CD4-positive, alpha-beta T cell treated with Interferon gamma for 1 hour (primary cell): ENCODE measurements at places on chromosomes 6 and 20.

- no peak for DNase-seq
Measured at GRCh38 chr20:4637081-4637797, 84.5 kb upstream of the PRND start.

GRCh38 chr6:2116496-2116895 is 128.9 kb downstream of the GMDS start:
- DNase-seq: no peak

GRCh38 chr20:13243826-13244376 is 22.8 kb downstream of the ISM1 start:
- DNase-seq: no peak

GRCh38 chr6:45350186-45350710 is 22.1 kb downstream of the RUNX2 start:
- DNase-seq: no peak

DNA sequence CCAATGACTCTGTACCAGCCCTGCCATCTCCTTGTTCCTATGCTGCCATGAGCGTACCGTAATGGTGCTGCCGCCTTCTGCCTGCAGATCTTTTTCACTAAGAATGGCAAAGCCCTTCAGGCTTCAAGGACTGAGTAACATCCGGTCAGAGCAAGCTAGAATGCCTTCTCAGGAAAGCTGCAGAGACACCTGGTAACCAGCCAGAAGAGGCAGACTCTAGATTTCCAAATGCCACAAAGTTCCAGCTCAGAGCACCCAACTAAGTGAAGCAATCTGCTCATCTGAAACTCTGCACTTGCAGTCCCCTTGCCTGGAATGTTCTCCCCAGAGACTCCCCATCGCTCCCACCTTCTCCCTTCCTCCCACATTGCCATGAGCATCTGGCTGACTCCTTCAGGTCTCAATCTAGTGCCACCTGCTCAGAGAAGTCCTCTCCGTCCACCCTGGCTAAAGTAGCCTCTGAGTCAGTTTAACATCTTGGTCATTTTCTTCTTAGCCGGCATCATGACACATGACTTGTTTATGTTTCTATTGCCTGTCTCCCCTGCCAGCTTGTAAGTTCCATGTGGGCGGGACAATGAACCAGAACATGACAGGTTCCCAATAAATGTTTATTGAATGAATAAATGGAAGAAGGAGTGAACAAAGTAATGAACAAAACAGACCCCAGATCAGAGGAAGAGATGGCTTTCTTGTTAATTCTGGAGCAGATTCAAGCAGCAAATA is 6.9 kb upstream of the OCSTAMP start:
- DNase-seq: no peak

GRCh38 chr20:59958123-59958522 is at the start of gene CDH26:
TSS of gene CDH26 (plus strand) at chr20:59958423. CDS start at chr20:59958727, 304 bp downstream.
- DNase-seq: no peak

DNA sequence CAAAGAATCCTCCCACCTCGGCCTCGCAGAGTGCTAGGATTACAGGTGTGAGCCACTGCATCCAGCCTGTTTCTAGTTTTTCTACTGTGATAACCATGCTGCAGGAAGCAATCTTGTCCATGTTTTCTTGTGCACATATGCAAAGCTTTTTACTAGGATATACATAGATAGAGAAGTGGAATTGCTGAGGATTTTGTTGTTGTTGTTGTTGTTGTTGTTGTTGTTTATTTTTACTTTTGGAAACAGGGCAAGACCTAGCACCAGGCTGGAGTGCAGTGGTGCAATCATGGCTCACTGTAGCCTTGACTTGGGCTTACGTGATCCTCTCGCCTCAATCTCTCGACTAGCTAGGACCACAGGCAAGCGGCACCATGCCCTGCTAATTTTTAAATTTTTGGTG is 23.2 kb downstream of the KIF3B start:
- no peak for DNase-seq

GRCh38 chr6:16380220-16380809 is 141.9 kb downstream of the GMPR start:
- DNase-seq: no peak

GRCh38 chr6:113539623-113540022 is 317.5 kb upstream of the MARCKS start:
- no peak for DNase-seq

- DNase-seq: no peak
Measured at GRCh38 chr6:69696273-69696672, 100.5 kb downstream of the LMBRD1 start.

DNA sequence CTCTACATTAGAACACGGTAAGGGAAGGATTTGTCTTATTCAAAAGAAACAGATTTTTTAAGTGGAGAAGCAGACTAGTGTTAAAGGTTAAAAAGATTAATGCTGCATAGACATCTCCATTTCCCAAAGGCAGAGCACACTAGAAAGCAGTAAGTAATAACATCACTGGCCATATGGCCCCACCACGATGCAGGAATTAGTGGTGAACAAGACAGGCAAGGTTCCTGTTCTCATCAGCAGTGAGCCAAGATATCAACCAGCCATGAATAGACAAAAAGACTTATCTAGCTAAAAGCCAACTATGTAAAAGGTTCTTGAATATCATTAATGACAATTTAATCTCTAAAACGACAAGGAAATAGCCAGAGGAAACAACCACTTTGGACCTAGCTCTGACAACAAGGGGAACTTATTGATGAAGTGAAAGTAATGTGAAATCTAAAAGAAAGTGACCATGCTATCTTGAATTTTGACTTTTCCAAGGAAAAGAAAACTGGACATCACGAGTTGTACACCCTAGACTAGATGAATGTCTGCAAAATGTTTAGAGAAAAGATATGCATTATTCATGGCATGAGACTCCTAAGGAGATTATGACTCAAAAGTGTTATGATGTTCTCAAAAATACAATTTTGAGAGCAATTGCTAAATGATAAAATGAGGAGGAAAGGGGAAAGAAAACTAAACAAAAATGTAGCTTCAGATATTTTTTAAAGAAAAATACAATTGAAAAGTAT is 157.9 kb upstream of the STXBP5 start:
- DNase-seq: no peak
